HFFc6 (cell line): ENCODE measurements at places on chromosomes 3 and 15. TPM values are rescaled to one million over a fixed set of nuclear protein-coding genes. Genes with fewer than 3 reads are reported as not detected.

- peak; percentile 17 for DNase-seq
Measured at GRCh38 chr15:48062148-48062872, 58.5 kb upstream of the SLC24A5 start.

CSTA gene
- 0.29 TPM in 2 of 3 replicates, not detected in the other for total RNA-seq

DNA sequence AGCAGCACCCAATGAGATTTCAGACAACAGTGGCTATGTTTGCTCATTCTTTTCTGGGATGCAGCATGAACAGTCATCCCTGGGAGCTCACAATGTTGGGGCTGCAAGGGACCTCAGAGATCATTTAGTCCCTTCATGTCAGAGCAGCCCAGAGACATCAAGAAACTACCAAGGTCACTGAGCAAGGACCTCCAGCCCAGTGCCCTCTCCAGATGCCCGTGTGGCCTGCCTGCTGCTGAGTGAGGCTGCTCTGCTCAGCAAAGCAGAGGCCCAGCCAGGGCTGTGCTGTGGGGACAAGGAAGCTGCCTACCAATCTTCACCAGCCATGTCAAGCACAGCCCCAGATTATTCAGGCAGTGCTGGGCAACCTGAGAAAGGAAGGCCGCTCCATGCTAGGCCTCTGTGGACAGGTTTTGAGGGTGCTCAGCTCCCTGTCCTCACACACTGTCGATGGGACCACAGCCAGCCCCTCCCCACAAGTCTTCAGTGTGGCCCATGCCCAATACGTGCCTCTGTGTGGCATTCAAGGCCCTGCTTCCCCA lies 99.7 kb downstream of the DAPK2 start:
- DNase-seq, result no peak

- DNase-seq, result no peak
Measured at GRCh38 chr3:31724651-31725050, 191.9 kb downstream of the STT3B start.

AQP9 gene
- total RNA-seq, result not detected in 3 replicates

APOD gene
- total RNA-seq, result 0.27 to 0.35 TPM in 2 of 3 replicates, not detected in the other

DNA sequence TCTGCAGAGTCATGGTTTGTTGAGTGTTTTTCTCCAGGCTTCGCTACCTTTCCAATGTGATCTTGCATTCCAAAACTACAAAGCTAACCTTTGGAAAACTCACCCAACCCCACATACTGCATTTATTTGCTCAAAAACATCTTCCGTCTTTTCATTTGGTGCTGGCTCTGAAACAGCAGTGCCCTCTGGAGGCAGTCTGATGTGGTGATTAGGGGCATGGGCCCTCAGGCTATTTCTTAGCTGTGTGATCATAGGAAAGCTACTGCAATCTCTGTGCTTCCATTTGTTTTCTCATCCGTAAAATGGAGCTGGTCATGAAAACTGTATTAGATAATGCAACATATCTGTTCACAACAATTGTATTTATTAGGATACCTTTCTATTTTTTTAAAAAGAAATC lies 47.0 kb downstream of the MTHFS start:
- DNase-seq, result peak; percentile 55

DNA sequence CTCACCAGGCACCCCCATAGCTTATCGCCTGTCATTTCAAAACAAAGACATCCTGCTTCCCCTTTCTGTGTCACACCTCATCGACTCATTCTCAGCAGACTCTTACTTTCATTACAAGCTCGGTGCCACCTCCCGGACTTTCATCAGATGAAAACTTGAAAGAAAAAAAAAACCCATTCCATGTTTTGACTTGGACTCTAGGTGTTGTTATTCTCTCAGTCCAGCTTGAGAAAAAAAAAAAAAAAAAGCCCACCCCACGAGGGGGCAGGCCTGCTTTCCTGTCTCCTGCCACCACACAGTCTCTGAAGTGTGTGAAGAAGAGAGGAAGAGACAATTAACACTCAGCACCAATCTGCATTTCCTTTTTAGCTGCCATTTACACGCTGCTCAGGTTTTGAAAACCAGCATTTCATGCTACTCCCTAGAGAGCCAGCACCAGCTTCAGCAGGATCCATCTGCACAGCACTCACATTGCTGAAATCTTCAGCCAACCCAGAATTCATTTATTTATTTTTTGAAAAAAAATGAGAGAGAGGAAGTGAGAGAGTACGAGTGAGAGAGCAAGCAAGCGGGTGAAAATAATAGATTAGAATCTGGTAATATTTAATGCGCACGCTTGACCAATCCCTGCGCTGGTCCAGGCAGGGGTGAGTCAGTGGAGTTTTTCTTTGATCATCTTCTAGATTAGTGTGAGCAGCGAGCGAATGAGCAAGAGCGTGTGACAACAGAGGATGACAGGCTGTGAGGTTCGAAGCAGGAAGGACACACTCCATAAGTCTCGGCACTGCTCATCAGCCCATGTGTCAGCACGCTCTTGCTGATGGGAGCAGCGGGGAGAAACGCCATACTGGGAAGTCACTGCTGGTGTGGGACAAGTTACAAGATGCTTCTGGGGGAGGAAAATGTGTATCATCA lies 23.5 kb downstream of the ZNF80 start:
- DNase-seq, result peak; percentile 97

GRCh38 chr3:53420831-53421230 lies 73.5 kb upstream of the DCP1A start:
- DNase-seq, result no peak

DNA sequence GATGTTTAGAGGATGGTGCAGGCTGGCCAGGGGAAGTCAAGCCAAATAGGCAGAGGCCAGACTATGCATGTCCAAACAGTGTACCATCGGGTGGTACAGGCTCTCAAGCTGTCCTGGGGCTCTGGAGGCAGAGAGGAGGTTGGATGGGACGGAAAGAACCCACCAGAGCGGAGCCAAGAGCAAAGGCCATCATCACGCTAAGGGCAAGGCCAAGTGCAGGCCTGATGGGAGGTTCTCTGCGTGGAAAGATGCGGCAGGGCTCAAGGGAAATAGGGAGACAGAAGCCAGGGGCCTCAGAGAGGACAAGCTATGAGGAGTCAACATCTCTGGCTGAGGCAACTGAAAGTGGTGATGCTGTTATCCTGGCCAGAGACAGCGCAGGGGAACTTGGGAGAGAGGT lies 102.7 kb downstream of the ASB7 start:
- DNase-seq, result no peak

OSBPL10 gene
- 7.9 and 8.7 TPM in 2 replicates for total RNA-seq

GPR149 gene
- total RNA-seq, result not detected in 3 replicates

NANOGP8 gene
- not detected in 3 replicates for total RNA-seq

OGG1 gene
- 20.2 to 27.1 TPM (median 26.2 TPM) in 3 replicates for total RNA-seq

GRCh38 chr3:194766845-194767244 lies 81.2 kb downstream of the FAM43A start:
- no peak for DNase-seq

KBTBD13 gene
- total RNA-seq, result not detected in 3 replicates

- no peak for DNase-seq
Measured at GRCh38 chr3:59258550-59259260, 208.9 kb upstream of the CFAP20DC start.

GRCh38 chr3:133924041-133924440 lies 28.4 kb upstream of the RAB6B start:
- DNase-seq, result no peak

DNA sequence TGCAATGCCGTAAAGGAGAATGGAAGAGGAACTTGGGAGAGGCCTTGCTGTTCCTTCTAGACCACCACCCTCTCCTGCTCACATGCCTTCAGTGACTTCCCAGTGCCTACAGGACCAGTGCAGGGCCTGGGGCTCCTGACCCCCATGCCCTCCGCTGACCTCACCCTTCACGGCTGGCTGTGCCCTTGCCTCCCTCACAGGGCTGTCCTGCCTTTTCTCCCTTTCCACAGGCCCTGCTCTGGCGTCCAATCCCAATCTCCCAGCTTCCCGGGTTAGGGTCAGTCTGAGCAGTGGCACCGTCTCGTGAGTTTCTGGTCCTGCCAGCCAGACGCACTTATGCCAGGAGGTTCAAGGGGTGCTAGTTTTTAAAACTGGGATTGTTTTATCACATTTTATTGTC lies 110.4 kb downstream of the WNT7A start:
- DNase-seq, result no peak

SPINK8 gene
- not detected in 3 replicates for total RNA-seq

DNA sequence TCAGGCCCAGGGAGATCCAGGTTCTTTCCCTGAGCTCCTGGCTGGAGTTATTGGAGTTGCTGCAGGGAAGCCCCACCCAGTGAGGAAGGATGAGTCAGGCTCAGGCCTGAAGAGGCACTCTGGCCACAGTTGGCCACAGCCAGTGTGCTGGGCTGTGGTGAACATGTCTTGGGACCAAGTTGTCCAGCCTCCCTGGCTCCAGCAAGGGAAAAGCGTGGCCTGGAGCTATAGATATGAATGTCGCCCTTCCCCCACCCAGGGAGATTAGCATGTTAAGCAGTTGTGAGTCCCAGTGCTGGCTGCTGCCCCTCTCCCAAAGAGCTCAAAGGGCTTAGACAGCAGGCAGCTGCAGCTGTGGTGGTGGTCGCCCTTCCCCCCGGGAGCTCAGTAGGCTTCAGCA lies 963.2 kb downstream of the ROBO2 start:
- DNase-seq, result no peak

NRG4 gene
- total RNA-seq, result not detected in 3 replicates

DNA sequence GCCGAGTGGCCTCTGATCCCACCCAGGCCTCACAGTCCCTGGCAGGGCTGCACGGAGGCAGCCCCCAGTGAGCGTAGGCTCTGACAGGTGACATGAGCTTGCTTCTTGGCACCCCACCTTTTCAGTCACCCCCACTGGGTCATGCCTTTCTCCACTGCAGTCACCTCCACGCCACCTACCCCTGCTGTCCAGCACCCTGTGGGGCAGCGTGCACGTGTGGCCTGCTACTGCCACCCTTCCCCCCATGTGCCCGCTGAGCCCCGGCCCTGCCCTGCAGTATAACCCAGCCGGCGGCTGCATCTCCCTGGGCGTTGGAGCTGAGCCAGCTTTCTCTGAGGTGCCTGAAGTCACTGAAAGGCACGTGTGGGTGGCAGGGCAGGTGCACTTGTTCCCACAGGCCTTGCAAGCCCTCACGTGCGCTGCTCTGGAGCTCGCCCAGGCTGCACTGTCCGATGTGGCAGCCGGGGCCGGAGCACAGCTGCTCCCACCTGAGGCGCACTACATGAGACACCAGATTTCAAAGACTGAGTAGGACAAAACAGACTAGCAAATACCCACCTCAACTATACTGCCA lies 65.6 kb downstream of the NIPA2 start:
- no peak for DNase-seq

HIGD2B gene
- not detected in 3 replicates for total RNA-seq

PHLDB2 gene
- total RNA-seq, result 37.5 to 55.9 TPM (median 53.6 TPM) in 3 replicates

- DNase-seq, result no peak
Measured at GRCh38 chr3:22496641-22497040, 706.5 kb upstream of the UBE2E2 start.

DNA sequence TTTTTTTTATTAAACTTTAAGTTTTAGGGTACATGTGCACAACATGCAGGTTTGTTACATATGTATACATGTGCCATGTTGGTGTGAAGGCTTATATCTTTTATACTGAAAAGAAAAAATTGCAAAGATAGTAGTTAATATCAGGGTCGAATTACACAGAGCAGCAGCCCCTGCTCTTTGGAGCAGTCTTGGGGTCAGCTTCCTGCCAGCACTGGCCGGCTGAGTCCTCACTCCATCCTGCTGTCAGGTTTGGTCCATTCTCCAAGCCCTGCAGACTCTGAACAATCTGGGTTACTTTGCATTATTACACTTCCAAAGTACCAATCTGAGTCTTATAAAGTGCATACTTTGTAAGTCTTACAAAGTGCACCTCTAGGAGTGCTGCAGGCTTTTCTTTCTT lies 66.0 kb downstream of the COL8A1 start:
- no peak for DNase-seq

DNA sequence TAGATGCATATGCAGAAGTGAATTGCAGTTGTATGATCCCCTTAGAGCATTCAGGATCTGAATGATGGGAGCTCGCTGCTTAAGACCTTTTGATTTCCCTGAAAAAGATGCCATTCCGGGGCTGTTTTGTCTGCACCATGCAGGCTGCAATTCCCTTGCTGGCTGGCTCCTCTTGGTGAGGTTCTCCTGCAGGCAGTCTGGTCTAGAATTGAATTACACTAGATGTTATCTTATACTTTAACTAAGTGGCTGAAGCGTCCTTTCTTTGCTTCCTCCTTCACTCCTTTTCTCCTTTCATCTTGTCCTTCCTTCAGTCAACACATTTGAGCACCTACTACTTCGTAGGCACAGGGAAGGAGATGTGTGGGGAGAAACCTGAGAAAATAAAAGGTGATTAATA lies 18.6 kb upstream of the MYZAP start:
- no peak for DNase-seq

DNA sequence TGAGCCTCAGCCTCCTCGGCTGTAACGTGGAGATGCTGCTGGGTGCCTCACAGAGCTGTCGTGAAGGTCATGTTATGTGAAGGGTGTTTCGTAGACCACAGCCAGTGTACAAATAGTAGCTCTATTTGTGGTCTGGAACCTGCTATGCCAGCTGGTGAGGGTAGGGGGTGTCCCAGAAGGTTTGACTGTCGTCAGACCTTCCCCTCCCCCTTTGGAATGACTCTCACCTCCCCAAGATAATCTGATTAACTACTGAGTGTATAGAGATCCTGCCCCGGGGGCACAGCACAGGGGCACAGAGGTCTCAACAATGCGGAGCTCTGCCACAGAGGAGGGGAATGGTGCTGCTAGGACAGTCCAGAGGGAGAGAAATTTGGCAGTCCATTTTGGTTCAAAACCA lies 20.5 kb downstream of the FGD5 start:
- DNase-seq, result no peak

FES gene
- total RNA-seq, result 0.87 to 1.2 TPM (median 0.97 TPM) in 3 replicates

DNA sequence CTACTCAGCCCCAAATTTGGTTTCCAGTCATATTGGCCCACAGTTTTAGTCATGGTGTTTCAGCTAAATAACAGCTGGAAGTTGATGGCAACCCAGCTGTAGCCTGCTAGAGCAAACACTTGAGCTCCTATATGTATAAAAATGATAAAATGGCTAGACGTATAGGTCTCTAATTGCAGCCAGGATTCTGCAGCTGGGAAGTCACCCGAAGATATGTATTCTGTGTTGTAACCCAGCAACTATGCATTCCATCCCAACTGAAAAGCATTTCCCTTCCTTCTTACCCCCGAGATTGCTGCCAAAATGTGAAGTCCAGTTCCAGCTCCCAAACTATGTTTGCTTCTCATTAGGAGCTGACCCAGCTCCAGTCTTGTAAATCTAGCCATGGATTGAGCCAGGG lies 408.4 kb downstream of the AGBL1 start:
- no peak for DNase-seq

GOLGA8Q gene
- total RNA-seq, result 0.15 TPM in 1 of 3 replicates, not detected in the others
